Epithelial cell of esophagus (primary cell): ENCODE measurements at places on chromosomes 2 and 18.
A peak's percentile ranks its signal among the peaks of the same experiment; 100 is the strongest.

GRCh38 chr2:16096962-16097361, 156.6 kb downstream of the MYCN start:
- DNase-seq: no peak

GRCh38 chr18:79644666-79645057, 34.9 kb upstream of the CTDP1 start:
- DNase-seq: no peak

GRCh38 chr2:234334756-234335155, 162.1 kb downstream of the ARL4C start:
- no peak for DNase-seq

GRCh38 chr2:99772591-99773331, 282.9 kb upstream of the REV1 start:
- no peak for DNase-seq

GRCh38 chr2:28445448-28446258, 50.2 kb upstream of the PLB1 start:
- peak; percentile 97 for DNase-seq

- DNase-seq: no peak
These were observed 104.5 kb downstream of the MMADHC start for GRCh38 chr2:149483004-149483605.

DNA sequence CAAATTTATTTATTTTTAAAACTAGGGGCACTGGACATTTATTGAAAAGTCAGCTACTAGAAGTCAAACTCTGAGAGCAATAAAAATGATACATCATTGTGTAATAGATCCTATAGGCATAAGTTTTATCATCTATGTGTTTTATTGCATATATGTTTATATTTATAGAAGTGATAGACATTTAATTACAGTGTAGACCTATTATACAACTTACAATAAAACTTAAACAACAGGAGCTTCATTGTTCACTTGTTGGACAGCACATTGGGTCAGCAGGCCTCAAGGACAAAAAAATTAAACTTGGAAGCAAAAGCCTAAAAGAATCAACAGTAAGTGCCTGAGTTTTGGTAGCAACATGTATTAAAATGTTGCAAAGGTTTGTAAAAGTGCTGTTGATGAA, 15.0 kb upstream of the ACTR2 start:
- no peak for DNase-seq

GRCh38 chr2:44894058-44894457, 47.4 kb upstream of the SIX3 start:
- no peak for DNase-seq

GRCh38 chr2:226155093-226155875, 644.3 kb downstream of the IRS1 start:
- DNase-seq: no peak

GRCh38 chr18:74284191-74284979, 7.4 kb downstream of the CYB5A start:
- no peak for DNase-seq

- peak; percentile 47 for DNase-seq
These were observed 170.0 kb downstream of the EPHA4 start for GRCh38 chr2:221402072-221402471.

GRCh38 chr2:144419218-144419617, 100.7 kb downstream of the ZEB2 start:
- no peak for DNase-seq

DNA sequence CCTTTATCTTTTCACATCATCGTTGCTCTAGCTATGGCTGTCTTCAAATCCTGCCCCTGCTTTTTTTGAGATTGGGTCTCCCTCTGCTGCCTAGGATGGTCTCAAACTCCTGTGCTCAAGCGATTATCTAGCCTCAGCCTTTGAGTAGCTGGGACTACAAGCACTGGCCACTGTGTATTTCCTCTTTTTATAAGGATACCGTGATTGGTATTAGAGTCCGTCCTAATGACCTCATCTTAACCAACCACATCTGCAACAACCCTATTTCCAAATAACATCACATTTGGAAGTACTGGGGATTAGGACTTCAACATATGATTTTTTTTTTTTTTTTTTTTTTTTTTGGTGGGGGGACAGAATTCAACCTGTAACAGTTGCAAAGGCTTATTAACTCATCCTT, 9.1 kb downstream of the RESP18 start:
- DNase-seq: no peak

- DNase-seq: peak; percentile 34
These were observed 550 bp upstream of the SFXN5 start for GRCh38 chr2:73072129-73072395.

- DNase-seq: peak; percentile 66
These were observed 15.2 kb downstream of the OTOF start for GRCh38 chr2:26462511-26463243.

DNA sequence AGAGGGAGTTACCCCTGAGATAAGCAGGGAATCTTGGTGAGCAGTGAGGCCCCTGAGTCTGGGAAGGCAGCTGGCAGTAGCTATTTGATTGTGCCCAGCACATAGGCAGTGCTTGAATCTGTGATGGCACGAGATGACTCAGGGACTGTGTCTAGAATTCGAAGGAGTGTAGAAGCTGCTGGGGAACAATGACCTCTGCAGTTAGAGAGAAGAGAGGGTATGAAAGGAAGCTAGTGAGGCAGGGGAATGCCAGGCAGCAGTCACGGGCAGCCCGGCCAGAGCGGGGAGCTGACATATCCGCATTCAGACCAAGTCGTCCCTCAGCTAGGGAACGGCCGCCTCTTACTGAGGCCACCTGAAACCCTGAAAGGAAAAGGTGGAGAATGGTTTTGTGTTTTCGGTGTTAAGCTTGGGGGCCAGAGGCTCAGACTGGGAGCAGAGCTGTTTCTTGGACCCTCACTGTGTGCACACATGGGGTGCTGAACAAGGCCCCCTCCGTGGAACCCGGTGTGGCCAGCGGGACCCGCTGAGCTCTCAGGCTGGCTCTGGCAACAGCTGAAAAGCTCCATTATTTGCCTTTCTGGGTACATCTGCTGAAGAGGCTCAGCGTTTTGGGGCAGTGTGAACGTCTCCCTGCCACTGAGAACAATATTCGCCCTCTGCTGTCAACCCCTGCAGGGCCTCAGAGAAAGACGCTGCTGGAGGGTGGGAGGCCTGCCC, 32.9 kb downstream of the ARHGEF4 start:
- no peak for DNase-seq

- DNase-seq: no peak
These were observed 200.7 kb downstream of the SLC4A3 start for GRCh38 chr2:219828127-219828526.

- DNase-seq: no peak
These were observed 281.1 kb downstream of the SLC4A3 start for GRCh38 chr2:219908538-219908937.

- peak; percentile 44 for DNase-seq
These were observed 164.3 kb downstream of the BCL2 start for GRCh38 chr18:63155169-63155852.

- no peak for DNase-seq
These were observed 15.8 kb upstream of the CYP1B1 start for GRCh38 chr2:38091760-38092159.

DNA sequence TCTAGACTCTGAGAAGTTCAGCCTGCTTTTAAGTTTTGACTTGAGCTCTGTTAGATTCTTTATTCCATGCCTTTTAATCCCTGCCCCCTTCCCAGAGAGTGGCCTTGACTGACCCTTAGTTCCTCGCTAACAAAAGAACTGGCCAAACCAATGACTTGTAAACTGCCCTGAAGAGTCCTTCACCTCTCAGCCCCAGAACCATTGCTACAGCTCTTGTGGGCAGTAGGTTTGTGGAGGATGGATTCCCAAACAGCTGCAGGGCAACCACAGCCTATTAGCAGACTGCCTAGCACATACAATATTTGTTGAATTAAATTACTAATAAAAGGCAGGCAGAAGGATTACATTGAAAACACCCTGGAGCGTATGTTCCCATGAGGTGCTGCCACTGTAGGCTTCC, 163.9 kb downstream of the MAIP1 start:
- no peak for DNase-seq

DNA sequence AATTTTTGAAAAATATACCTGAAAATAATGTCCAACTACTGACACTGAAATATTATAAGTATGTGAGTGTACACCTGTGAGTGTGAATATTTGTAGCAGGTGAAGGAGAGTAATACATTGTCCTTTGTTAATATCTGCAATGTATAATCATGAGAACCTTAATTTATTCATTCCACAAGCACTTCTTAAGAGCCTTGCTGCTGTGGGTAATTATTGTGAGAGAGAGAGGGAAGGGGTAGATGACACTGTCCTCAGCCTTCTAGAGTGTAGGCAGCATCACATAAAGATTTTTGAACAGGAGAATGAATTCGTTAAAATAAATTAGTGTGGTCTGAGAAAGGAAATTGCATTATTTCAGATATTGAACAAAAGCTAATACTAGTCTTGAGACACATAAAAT, 157.2 kb downstream of the MAP2 start:
- no peak for DNase-seq

GRCh38 chr2:142741764-142742269, 135.6 kb upstream of the KYNU start:
- DNase-seq: peak; percentile 7

DNA sequence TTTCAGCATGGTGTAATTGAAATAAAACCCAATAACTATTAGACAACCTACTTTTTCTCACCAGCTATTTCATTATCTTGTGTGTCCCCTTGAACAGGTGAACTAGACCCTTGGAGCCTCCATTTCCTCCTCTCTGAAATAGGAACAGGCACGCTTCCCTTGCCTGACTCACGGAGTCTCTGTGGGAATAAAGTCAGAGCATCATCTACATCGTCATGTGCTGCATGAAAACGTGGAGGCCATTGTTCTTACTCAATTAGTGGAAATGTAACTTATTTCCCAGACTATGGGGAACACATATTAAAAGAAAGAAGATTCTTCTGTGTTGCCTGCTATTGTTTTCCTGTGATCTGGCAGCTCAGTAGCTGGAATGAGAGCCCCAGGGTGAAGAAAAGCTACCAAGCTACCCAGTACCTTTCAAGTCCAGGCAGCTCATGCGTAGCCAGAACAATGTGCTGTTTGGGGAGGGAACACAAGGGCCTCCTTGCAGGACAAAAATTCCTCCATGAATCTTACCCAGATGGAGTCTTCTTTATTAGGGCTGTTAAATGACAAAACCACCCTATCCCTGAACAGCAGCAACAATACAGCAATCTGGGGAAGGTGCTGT, 59.8 kb downstream of the SOX11 start:
- DNase-seq: no peak

GRCh38 chr18:49362431-49362830, 98.0 kb downstream of the DYM start:
- no peak for DNase-seq

DNA sequence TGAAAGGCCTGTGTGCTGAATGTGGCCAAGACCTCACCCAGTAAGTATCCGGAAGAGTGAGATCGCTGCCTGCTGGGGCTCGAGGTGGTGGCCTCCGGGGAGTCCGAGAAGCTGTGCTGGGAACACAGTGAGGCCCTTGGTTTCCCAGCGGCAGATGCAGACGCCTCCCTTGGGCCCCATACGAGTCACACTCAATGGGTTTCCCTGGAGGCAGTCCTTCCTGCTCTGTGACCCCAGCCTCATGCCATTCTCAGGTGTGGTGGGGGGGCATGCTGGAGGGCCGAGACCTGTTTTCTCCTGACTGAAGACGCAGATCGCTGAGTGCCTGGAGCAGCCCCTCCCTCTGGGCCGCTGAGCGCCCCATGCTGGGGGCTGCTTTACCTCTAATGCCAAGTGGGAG, 15.7 kb downstream of the CTDP1 start:
- no peak for DNase-seq

GRCh38 chr2:19857100-19857499, 44.7 kb downstream of the TTC32 start:
- no peak for DNase-seq
